Stimulated activated CD4-positive, alpha-beta T cell treated with anti-CD3 and anti-CD28 coated beads, Interleukin-15, amount 100 ng/mL, for 24 hours (primary cell): ENCODE measurements at places on chromosomes 2 and 18.

- DNase-seq = no peak
Observed at GRCh38 chr2:190996947-190997346, 17.0 kb downstream of the STAT1 start.

DNA sequence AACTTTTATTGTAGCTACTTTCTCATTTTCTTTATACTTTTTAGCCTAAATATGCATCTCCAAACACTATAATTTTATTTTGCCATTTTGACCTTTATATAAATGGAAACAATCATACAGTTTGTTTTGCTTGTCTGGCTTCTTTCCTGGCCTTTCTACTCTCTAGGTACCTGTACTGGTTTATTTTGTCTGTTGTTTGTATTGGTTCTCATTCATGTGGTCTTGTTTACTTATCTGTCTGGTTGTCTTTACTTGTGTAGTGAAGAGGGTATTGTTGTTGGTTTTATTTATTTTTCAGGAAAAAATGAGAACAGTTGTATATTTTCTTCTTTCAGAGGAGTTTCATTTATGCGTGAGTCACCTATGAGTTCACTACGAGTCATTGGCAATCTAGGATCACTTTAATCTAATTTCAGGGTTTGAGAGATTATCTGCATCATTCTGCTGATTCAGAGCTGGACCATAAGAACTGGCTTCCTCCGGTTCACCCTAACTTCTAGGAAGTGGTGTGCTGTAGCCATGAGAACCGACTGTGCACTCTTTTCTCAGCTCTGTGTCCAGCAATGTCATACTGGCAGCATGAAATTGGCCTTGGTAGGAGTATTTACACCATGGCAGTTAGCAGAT is 33.1 kb upstream of the HDAC4 start:
- DNase-seq = peak; percentile 21

- no peak for DNase-seq
Observed at GRCh38 chr18:12637901-12638643, 19.8 kb downstream of the SPIRE1 start.

- peak; percentile 67 for DNase-seq
Observed at GRCh38 chr2:42974721-42975717, 182.6 kb upstream of the HAAO start.

DNA sequence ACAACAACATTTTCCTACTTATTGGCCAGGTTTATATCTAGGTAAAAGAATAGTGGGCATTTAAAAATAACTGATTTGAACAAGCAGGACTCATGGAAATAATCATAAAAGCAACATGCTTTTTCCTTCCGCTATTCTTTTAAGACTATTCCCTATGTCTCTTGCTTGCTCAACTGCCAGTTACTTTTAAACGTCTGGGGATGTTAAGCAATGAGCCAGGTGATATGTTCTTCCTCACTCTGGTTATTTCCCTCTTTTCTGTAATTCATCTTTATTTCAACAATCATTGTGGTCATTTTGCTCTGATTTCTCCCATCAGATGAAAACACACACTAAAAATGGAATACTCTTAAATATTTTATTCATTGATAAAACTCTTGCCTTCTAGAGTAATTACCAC is 33.4 kb upstream of the SLC8A1 start:
- DNase-seq = no peak

DNA sequence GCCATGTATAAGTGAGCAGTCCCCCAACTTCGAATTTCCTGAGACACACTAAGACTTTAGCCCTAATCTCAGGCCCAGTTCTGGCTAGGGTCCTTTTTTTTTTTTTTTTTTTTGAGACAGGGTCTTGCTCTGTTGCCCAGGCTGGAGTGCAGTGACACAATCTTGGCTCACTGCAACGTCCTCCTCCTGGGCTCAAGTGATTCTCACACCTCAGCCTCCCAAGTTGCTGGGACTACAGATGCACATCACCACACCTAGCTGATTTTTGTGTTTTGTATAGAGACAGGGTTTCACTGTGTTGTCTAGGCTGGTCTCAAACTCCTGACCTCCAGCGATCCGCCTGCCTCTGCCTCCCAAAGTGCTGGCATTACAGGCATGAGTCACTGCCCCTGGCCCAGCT is 23.9 kb upstream of the TGIF1 start:
- no peak for DNase-seq

- peak; percentile 67 for DNase-seq
Observed at GRCh38 chr18:73842795-73843394, 304.7 kb downstream of the FBXO15 start.

DNA sequence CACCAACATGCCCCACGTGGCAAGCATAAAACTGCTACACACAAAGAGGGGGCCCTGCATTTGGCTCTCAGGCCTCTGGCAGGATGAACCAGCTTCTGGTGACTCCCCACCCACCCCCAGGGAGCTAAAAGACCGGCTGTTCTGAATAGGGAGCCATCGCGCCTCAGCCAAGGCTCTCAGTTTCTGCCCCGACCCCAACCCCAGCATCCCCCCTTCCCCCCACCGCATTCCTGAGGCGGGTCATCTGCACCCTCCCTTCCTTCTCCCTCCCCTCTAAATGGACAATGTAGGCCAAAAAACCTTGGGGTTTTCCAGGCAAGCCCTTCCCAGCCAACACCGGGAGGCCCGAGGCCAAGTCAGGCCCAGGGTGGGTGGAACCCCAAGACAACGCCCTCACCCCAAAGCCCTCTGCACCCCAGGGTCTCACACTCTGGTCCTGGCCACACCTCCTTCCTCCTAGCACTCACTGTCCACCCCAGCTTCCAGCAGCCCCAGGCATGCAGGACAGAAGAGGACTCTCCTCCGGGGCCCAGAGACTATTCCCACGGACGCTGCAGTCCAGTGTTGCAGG is 5.7 kb downstream of the CYP26B1 start:
- no peak for DNase-seq

DNA sequence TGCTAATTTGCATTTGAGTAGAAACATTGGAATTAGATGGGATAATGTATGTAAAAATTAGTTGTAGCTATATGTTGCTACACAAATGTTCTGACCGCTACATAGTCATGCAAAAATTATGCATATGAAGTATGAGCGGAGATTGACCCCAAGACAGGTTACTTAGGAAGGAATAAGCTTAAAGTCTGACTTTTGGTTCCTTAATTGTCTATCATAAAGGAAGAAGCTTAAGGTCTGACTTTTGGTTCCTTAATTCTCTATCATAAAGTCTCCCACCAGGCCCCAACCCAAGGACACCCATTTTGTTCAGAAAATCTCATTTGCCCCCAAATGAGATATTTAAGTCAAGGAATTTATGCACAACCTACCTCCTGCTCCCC is 106.5 kb downstream of the EVA1A start:
- DNase-seq = no peak
